NCI-H146 (cell line): ENCODE measurements at places on chromosomes 4 and X.

GRCh38 chr4:111689731-111690130, 455.5 kb upstream of the FAM241A start:
- no peak for DNase-seq

- no peak for DNase-seq
Observed at GRCh38 chrX:13472975-13473374, 96.4 kb upstream of the EGFL6 start.

GRCh38 chrX:119423631-119424030, 24.5 kb downstream of the SLC25A43 start:
- no peak for DNase-seq

GRCh38 chr4:8252301-8253173, 17.0 kb upstream of the HTRA3 start:
- DNase-seq, result no peak

DNA sequence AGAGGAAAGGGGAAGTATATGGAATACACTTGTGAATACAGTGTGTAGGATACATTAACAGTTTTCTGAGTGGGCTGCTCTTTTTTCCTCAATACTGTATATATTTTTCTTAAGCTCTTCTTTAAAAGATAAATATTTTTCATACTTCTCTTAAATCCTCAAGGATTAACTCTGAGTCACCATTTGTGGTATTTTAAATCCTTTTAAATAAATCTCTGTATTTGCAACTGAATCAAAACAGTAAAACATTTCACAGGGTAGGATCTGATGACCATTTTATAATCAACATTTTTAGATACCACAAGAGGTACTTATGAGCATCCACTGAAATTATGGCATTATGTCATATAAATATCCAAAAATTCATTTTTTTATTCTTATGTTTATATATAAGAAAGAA, 87.6 kb downstream of the GAB1 start:
- no peak for DNase-seq

- DNase-seq, result no peak
Observed at GRCh38 chr4:92992758-92993157, 689.0 kb downstream of the GRID2 start.

GRCh38 chrX:109619771-109620170, 5.2 kb downstream of the KCNE5 start:
- no peak for DNase-seq

DNA sequence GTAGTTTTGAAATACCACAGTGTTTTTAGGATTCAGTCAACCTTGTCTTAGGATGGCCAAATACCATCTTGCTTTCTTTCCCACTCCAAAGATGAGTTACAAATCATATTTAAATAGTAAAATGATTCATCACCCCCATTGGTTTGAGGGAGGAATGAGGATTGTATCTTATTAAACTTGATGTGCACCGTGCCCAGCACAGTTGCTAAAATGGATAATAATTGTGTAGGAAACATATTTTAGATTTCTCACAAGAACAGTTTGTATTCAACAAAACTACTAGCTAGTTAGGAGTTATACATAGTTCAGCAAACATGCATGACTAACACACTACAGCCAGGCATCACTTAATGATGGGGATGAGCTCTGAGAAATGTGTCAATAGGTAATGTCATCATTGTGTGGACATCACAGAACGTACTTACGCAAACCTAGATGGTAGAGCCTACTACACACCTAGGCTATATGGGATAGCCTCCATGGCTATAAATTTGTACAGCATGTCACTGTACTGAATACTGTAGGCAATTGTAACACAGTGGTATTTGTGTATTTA, 245.4 kb downstream of the FBXW7 start:
- no peak for DNase-seq

DNA sequence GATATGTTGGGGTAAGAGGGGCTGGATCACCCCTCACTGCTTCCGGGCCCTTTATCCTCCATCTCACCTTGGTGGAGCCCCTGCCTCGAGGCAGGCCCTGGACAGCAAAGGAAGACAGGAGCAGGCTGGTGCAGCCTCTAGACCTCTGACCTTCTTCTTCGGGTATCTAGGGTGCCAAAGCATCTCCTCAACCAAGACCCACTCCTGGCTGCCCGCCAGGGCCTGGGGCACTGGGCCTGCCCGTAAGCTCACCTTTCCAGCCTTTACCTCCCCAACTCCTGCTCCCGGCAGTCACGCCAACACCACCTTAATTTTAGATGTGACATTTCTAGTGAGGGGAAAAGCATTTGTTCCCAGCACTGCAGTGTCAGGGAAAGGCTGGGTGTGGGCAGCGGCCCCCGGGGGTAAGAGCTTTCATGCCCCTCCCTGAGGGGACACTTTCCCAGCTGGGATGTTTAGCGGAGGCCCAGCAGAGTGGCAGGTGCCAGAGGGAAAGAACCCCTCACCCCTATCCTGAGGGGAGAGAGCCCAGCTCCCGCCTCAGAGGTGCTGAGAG, 6.7 kb downstream of the MAN2B2 start:
- no peak for DNase-seq

DNA sequence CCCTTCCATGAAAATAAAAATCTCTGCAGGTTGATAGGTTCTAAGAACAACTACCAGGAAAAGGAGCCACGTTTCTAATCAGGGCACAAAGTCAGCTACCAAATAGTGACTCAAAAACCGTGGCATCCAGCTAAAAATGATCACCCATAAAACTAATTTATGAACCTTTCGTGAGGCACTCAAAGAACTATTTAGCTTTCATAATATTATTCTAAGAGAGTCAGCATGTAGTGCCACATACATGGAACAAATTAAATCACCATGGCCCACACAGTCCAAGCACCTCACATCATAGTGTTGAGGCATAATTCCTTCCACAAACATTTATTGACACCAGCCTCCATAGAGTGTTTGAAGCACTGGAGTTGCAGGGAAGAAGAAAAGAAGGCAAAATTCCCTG, 252.0 kb upstream of the PPARGC1A start:
- no peak for DNase-seq

DNA sequence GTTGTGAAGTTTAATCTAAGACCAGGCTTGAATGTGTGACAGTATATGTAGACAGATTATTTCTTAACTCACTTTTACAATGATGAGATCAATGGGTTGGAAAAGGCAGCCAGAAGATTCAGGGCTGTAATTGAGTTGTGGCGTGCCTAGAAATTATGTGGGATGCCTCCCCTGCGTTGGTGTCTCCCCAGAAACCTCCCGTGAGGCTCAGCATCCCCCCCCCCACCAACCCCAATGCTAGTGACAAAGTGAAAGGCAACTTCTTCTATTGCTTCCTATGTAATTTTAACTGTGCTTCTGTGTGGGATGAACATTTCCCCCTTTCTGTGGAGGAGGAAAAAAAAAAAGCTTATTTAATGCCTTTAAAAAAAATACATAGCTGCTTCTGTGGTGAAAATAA, 297.9 kb downstream of the ARHGAP10 start:
- no peak for DNase-seq

- no peak for DNase-seq
Observed at GRCh38 chr4:74483226-74483911, 38.4 kb downstream of the AREG start.

DNA sequence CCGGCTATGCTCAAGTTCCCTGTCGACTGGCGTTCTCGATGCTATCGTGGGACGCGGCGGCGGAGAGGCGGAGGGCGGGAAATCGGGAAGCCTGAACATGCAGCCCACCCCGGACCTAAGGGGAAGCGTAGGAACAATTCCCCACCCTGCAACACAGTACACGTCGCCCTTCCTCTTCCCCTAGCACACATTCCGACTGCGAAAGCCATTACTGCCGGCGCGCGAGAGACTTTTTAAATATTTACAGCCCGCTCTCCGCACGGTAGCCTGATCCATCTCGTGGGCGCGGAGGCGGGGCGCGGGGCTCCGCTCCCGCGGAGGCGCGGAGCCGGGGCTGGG, 48.1 kb upstream of the BCOR start:
- DNase-seq, result no peak

DNA sequence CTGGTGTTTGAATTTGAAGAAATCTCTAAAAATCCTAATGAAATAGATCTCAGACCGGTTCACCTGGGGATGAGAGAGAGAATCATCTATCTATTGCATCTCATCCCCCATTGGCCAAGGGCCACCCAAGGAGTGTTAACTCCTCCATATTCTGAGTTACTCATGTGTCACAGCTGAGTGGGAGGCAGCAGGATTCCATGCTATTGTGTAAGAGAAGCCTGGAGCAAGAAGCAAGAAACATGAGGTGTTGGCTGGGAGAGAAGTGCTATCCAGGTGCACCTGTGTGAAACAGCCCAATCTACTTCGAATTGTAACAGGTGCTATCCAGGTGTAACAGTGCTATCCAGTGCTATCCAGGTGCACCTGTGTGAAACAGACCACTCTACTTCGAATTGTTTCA, 150.3 kb upstream of the MAOA start:
- no peak for DNase-seq

GRCh38 chr4:33031328-33031727, 2311.2 kb downstream of the PCDH7 start:
- no peak for DNase-seq

GRCh38 chrX:70446380-70447350, 2.0 kb downstream of the DLG3 start:
- DNase-seq, result no peak

- DNase-seq, result no peak
Observed at GRCh38 chr4:127441571-127441970, 191.2 kb upstream of the INTU start.

GRCh38 chr4:39544580-39545315, 17.5 kb upstream of the UGDH start:
- DNase-seq, result peak; percentile 93

- no peak for DNase-seq
Observed at GRCh38 chrX:19554786-19555185, 39.5 kb upstream of the MAP3K15 start.

GRCh38 chrX:17459008-17459611, 84.1 kb downstream of the NHS start:
- peak; percentile 9 for DNase-seq

DNA sequence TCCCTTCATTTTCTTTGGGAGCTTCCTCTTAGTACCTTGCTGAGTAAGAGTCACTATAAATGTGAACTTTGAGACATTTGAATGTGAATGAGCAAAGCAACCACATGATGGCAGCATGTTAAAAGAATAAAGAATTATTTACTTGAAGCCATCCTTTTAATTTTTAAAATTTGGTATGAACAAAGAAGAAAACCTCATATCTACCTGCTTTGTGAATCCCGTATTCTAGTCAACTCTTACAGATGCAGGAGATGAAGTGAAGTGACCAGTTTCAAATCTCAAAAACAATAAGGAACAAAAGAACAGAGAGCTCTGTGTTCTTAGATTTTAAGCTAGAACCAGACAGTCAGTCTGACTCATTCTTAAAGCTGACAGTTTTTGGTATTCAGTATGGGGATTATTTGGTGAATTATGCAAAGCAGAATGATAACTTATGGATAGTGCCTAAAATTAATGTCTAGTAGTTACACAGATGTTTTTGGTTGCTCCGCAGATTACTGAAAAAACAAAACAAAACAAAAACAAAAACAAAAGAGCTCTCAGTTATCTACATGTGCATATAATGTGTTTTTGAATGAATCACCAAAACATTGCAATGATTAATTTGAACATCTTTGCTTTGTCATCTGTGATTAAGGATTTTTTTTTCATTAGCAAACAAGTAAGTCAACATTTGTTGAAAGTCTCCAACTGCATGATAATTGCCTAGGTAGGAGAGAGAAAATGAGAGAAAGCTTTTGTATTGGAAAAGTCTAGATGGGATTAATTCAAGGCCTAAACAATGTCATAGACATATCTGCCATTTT, 48.2 kb upstream of the H2AZ1 start:
- no peak for DNase-seq

GRCh38 chr4:33696041-33696440, 2548.3 kb downstream of the ARAP2 start:
- DNase-seq, result no peak

- no peak for DNase-seq
Observed at GRCh38 chrX:134024686-134025377, 39.4 kb upstream of the GPC3 start.

DNA sequence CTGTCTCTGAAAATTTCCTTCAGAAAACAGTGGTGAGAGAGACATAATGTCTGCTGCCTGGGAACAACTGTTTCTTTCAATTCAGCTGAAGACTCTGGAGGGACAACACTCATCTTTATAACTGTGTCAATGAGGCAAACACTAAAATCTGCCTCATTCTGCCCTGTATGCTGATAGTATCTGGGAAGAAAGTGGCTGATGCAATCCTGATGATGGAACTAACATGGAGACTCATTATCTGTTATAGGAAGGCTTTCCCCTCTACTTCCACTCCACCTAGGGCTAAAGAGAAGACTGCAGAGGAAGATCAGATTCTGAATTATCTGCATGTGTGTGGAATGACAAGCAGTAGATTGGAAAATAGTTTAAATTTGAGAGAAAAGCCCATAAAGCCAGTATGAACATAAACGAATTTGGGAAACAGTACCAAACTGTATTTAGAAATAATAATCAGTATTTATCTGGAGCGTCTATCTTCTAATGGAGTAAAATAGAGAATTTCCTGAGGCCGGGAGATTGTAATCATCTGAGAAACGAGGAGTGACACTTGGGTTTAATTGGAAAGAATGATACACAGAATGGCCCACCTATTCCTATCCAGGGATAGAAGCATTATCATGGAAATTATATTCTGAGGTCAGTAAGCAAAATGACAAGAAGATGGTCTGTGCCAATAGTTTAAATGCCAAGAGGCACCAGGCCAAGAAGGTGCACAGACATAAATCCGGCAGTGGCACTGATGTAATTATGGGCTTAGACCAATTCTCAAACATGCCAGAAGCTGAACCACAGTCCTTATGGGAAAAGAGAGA, 85.4 kb downstream of the SHISA3 start:
- DNase-seq, result no peak

- DNase-seq, result no peak
Observed at GRCh38 chr4:6439120-6439762, 33.2 kb downstream of the PPP2R2C start.
